Foreskin keratinocyte (primary cell): ENCODE measurements at places on chromosomes 5 and 9. TPM values are rescaled to one million over a fixed set of nuclear protein-coding genes. Genes with fewer than 3 reads are reported as not detected.

The IFNA8 gene
- total RNA-seq = not detected in 2 replicates

GRCh38 chr5:27491047-27491446 lies 452.7 kb upstream of the CDH9 start:
- no peak for DNase-seq

DNA sequence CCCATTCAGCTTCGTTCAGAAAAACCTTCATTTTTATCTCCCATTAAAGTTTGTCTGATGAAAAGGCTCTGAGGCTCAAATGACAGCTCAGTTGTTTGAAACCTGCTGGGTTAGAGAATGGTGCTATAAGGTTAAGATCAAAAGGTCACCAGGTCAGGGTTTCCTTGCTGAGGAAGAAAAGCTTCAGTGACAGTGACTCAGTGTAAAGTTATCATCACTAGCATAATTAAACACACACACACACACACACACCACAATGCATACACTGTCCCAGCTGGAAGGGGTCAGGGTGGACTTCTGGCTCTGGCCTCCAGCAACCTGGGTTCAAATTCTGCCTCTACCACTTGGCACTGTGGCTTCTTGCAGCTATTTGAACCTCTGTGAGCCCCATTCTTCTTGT lies 281.1 kb downstream of the DOCK8 start:
- no peak for DNase-seq

The SNAPC3 gene
- 21.7 and 23.4 TPM in 2 replicates for total RNA-seq

DNA sequence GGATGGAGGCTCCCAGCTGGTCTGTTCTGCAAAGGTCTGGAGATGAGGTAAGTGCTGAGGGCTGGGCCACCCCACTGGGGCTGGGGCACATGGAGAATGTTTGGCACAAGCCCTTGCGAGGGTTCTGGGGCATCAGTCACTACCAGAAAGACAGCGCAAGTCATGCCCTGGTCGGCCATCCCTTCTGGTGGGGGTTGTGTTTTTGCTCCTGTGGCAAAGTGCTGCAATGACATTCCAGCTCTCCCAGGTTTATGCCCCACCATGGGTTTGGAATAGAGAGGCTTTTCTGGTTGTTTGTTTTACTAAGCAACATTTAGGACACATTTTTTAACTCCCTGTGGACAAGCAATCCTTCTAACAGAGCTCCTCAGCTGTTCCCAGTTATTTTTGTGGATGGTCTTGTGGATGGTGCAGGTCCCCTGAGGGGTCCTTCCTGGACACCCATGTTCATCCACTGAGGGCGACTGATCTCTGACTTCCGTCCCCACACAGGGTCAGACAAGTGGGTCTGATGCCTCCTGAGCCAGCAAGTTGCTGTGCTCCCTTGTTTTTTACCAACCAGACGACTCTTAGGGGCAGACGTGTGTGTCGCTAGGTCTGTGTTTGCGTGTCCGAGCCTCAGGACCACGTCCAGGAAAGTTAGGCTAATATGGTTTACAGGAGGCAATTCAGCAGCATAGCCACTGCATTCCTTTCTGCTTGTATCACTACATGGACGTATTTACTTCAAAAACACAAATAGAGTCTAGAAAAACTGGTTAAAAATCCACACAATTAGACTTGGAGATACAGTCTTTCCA lies 64.9 kb upstream of the ECM2 start:
- DNase-seq = no peak

DNA sequence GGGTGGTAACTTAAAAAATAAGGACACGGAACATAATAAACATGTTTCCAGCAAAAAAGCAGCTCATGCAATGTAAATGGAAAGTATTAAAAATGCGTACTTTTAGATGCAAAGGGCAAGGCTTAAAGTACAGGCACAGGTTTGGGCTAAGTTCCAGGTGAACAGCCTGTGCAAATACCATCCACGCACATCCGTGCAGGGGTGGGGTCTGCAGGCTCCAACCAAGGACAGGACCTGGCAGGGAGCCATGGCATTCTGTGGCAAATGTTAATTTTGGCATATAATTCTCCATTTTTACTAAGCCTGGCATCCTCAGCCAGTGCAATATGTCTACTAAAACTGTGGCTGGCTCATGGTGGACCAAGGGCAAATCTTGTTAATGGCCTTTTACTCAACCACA lies 365.8 kb upstream of the DAP start:
- DNase-seq = no peak

DNA sequence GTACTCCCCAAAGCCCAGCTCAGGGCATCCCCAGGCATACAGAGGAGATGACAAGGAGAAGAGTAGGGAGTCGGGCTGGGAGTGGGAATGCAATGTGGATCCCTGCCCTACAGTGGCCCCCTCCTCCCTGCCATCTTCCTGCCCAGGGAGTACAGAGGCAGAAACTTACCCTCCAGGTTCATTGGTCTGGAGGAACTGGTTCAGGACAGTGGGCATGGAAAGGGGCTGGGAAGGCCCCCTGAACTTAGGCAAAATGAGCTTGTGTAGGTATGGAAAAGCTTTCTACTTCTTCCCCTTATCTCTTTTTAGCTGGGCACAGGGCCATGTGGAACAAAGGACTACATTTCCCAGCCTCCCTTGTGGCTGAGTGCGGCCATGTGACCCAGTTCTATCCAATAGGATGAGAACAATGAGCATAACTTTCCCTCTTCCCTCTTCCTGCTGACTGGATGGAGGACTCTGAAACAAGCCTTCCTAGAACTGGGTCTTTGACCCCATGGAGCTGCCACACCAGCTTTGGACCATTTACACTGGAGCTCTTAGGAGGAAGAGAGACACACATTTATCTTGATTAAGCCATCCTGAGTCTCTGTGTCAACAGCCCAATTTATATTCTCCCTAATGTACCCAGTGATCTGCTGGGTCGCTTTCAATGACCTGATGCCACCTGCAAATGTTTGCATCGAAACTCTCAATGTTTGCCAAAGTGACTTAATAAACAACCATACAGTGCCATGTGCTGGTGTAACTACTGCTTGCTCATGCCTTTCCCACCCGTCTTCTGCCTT lies 25.0 kb upstream of the HMCN2 start:
- DNase-seq = no peak
